ENCODE measurements at places on chromosomes 5 and 9.

DNA sequence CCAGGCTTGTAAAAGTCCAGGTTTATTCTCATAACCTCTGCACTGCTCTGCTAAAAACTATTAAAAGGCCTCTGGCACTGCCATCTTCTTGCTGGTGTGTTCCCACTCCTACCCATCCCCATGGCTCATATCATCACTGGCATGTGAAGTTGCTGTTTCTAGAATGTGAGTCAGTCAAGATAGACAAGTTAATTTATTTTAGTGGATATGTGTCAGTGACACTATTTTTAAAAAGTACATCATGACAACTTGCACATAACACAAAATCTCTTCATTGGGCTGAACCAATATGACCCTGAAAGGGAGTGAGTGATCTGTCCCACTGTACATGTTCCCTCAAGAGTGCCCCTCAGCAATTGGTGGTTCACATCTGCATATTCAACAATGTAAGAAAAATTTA, 299.7 kb downstream of the NFIB start:
- no peak for DNase-seq

GRCh38 chr9:95649801-95650213, 133.0 kb upstream of the PTCH1 start:
- DNase-seq: no peak

GRCh38 chr9:134195558-134195957, 31.2 kb upstream of the RNU6ATAC start:
- no peak for DNase-seq

GRCh38 chr9:134423166-134423565, 96.9 kb downstream of the RXRA start:
- DNase-seq: no peak

- DNase-seq: no peak
These were observed 142.8 kb upstream of the EFNA5 start for GRCh38 chr5:107813559-107813958.

GRCh38 chr5:44385291-44385900, 3.8 kb downstream of the FGF10 start:
- DNase-seq: no peak

GRCh38 chr5:122464191-122464590, 152.2 kb downstream of the SNCAIP start:
- DNase-seq: no peak

DNA sequence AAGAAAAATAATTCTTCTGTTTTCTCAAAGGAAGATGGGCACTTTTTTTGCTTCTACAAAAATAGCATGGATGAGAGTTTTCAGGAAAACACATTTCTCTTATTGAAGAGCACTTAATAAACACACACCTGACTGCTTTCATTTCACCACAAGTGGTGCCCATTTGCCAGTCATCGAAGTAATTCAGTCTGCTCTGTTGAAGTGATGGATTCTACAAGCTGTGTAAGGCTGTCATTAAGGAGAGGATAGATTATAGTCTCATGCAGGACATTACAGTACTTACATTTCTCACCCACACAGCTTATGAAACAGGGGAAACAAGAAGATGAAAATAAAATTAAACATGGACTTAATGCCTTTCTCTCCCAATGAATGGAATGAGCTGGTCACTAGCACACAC, 165.2 kb downstream of the NR2F1-AS1 start:
- no peak for DNase-seq

Data from naive thymus-derived CD4-positive, alpha-beta T cell (primary cell).